Temporal lobe (tissue), 4 donors: ENCODE measurements at places on chromosomes 4 and X. TPM values are rescaled to one million over a fixed set of nuclear protein-coding genes. Genes with fewer than 3 reads are reported as not detected.

SHOX gene
- 0.25 TPM for total RNA-seq

BANK1 gene
- under 0.01 TPM for total RNA-seq

ZNF718 gene
- 36.4 TPM for total RNA-seq

CENPVL2 gene
- total RNA-seq: 1.7 TPM

CLNK gene
- total RNA-seq: not detected

PITX2 gene
- total RNA-seq: not detected

MAGEA9B gene
- total RNA-seq: under 0.01 TPM

DRD5 gene
- 0.74 TPM for total RNA-seq

YIPF7 gene
- total RNA-seq: 2.0 TPM

CEP135 gene
- 12.8 TPM for total RNA-seq

GPR173 gene
- total RNA-seq: 26.1 TPM

ATP1B4 gene
- not detected for total RNA-seq

PTTG2 gene
- total RNA-seq: not detected

DUSP21 gene
- not detected for total RNA-seq

RPL9 gene
- total RNA-seq: 1,886 TPM

SCML2 gene
- total RNA-seq: 9.1 TPM

LGI2 gene
- 0.98 TPM for total RNA-seq

FDCSP gene
- total RNA-seq: not detected

CHRNA9 gene
- not detected for total RNA-seq
